LHCN-M2 (cell line): ENCODE measurements at places on chromosomes 5 and 9. TPM values are rescaled to one million over a fixed set of nuclear protein-coding genes. Genes with fewer than 3 reads are reported as not detected.

The LCN10 gene
- not detected in 2 replicates for total RNA-seq

The ZNF354C gene
- 5.2 and 5.5 TPM in 2 replicates for total RNA-seq

The TRIM23 gene
- total RNA-seq: 16.0 and 17.4 TPM in 2 replicates

The PCDHGB5 gene
- total RNA-seq: 0.52 and 2.1 TPM in 2 replicates

The FBN2 gene
- total RNA-seq: 25.4 and 27.4 TPM in 2 replicates

The PALM2AKAP2 gene
- 15.8 and 16.5 TPM in 2 replicates for total RNA-seq

The IL9 gene
- not detected in 2 replicates for total RNA-seq

The CCL21 gene
- not detected in 2 replicates for total RNA-seq

The LURAP1L gene
- total RNA-seq: 3.3 and 4.4 TPM in 2 replicates

The KIF4B gene
- total RNA-seq: 0.06 TPM in 2 replicates

The CTXN3 gene
- total RNA-seq: not detected in 2 replicates

The EPB41L4A gene
- not detected in 2 replicates for total RNA-seq

The GRM6 gene
- total RNA-seq: not detected in 2 replicates

The TAF11L14 gene
- total RNA-seq: not detected in 2 replicates

The C1QTNF2 gene
- total RNA-seq: 2.4 and 2.5 TPM in 2 replicates

The OMD gene
- 0.06 TPM in 1 of 2 replicates, not detected in the other for total RNA-seq

The SELENOP gene
- 29.4 and 43.2 TPM in 2 replicates for total RNA-seq

The SCGB3A1 gene
- total RNA-seq: not detected in 2 replicates

The GRIN3A gene
- total RNA-seq: not detected in 2 replicates
